ENCODE measurements at places on chromosomes 7 and 10.

GRCh38 chr10:58952747-58953466, 223.5 kb upstream of the PHYHIPL start:
- peak; percentile 50 for DNase-seq

DNA sequence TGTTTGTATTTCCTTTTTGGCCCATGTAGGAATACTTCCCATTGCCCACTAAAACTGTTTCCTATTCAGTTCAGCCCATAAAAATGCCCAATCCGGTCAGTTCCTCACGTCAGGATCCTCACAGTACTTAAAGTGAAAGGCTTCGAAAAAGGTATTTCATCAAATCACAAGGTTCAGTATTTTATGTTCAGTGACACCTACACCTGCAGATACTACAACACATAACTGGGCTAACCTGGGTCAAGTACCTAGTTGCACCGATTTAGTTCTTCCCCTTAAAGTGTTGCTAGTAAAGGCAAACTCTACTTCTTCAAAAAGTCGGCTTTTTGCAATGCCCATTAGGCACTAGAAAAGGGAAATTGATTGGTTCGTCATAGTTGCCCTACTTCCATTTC, 1.1 kb downstream of the SNX13 start:
- peak; percentile 41 for DNase-seq

DNA sequence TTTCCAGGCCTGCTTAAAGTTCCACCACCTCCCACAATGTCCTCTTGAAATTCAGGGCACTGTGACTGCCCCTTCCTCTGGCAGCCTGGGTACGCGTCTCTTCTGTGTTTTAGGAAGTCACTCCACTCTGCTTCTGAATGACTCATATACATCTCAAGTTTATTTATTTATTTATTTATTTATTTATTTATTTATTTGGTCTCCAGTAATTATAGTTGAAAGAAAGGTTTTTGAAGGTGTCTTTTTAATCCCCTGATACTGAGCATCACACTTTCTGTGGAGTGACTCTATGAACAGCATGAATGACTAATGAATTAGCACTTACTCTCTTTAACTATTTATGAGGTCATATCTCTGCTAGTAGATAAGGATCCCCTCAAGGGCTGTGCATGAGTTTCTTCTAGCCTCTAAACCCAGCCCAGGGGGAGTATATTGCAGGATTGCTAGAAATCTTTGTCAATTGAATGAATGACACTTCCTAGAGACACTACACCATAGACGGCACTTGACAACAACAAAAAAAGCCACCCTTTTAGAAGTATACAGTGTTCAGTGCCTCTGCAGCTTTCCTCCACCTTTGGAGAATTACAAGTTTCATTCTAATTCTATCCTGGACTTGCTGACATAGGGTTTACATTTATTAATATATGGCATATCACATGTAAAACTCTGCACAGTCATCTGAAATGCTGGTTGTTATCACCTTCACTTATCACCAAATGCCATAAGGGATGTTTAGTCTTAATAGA, 2.1 kb downstream of the MACC1 start:
- DNase-seq: no peak

DNA sequence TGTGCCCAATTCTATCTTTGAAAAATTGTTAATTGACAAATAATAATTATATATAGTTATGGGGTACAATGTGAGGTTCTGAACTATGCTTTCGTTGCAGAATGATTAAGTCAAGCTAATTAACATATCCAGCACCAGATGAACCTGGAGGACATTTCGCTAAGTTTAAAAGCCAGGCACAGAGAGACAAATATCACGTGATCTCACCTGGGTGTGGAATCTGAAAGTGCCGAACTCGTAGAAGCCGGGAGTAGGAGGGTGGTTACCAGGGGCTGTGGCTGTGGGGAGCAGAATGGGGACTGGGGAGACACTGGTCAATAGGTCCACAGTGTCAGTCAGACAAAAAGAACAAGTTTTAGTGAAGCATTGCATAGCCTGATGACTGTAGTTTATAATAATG, 332.9 kb upstream of the SHH start:
- no peak for DNase-seq

DNA sequence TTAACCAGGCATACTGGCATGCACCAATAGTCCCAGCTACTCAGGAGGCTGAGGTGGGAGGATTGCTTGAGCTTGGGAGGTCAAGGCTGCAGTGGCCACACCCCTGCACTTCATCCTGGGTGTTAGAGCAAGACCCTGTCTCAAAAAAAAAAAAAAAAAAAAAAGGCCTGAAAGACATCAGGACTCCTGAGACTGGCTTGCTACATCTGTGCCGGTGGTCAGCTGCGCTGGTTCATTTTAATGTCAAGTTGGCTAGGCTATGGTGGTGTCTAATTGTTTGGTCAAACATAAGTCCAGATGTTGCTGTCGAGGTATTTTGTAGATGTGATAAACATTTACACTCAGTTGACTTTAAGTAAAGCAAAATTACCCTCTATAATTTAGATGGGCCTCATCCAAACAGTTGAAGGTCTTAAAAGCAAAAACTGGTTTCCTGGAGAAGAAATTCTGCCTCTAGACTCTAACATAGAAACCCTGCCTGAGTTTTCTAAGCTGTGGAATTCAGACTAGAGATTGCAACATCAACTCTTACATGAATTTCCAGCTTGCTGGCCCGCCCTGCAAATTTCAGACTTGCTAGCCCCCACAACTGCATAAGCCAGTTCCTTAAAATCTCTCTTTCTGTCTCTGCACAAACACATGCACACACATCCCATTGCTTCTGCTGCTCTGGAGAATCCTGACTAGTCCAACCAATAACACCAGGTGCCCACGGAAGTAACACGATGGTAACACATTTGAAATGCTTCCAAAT, 18.2 kb downstream of the MYOF start:
- DNase-seq: peak; percentile 88

GRCh38 chr10:17412323-17412722, 42.1 kb downstream of the ST8SIA6 start:
- DNase-seq: no peak

GRCh38 chr10:26970667-26971066, 109.9 kb upstream of the ABI1 start:
- no peak for DNase-seq

GRCh38 chr10:82622479-82622878, 747.5 kb downstream of the NRG3 start:
- no peak for DNase-seq

- no peak for DNase-seq
Observed at GRCh38 chr7:143382791-143383641, 1.9 kb downstream of the ZYX start.

DNA sequence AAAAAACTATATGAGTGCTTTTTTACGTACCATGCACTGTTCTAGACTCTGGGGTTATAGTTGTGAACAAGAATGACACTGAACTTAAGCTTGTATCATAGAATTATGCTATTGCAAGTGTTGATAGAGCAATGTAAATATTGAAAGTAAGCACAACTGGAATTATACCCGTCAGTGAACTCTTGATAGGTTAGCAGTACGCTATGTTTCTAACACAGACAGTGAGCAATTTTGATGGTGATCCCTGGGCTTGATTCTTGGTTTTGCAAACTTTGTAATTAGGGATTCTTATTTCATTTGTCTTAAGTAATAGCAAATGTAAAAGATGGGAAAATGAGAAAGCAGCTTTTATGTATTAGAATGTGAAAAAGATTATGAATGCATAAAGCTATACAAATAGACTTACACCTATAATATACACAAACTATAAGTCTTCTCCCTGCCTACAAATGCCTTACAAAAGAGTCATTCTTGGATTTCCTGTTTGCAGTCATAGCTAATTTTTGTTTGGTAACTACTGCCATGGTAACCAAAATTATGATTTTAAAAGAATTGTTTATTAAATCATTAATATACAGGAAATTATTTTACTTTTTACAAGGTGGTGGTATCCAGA, 6.7 kb downstream of the TES start:
- peak; percentile 69 for DNase-seq

Measured in iris pigment epithelial cell (primary cell).